ENCODE measurements at places on chromosomes 11 and 22.

- no peak for DNase-seq
These were observed 64.0 kb upstream of the PTPRJ start for GRCh38 chr11:47916361-47916841.

DNA sequence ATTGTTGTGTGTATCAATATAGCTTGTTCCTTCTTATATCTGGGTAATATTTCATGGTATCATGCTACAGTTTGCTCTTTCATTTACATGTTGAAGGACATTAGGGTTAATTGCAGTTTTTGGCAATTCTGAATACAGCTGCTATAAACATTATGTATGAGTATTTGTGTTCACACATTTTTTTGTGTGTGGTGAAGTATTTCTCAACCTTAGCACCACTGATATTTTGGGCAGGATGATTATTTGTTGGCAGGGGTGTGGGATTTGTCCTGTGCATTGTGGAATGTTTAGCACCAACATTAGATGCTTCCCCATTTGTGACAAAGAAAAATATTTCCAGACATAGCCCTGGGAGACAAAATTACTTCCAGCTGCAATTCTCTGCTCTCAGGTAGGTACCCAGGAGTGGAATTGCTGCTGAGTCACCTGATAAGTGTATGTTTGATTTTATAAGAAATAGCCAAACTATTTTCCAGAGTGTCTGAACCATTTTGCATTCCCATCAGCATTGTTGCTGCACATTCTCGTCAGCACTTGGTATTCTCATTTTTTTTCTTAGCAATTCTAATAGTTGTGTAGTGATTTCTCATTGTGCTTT lies 128.2 kb downstream of the SNX19 start:
- no peak for DNase-seq

DNA sequence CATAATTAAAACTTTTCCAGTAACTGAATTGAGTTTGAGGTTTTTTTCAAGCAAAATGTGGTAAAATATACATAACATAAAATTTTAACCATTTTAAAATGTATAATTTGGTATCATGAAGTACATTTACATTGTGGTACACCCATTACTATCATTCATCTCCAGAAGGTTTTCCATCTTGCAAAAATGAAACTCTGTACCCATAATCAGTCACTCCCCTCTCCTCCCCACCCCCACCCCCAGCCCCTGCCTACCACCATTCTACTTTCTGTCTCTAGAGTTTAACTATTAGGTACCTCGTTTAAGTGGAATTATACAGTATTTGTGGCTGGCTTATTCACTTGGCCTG lies 63.7 kb downstream of the MICAL2 start:
- DNase-seq = no peak

DNA sequence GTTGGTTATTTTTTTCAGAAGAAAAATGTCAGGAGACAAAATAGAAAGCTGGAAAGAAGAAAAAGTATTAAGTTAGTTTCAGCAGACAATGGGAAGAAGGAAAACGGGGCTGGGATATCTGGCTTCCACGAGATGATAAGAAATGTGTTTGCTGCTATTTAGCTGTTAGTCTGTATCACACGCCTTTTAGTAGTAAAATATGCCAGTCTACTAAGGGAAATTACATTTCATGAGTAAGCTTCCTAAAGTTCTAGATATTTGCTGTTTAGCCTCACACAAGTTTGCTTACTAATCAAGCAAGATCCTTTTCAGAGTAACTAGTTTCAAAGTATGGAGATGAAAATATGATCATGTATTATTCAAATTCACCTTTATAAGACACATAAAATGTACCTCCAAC lies 1.5 kb downstream of the OR51B4 start:
- DNase-seq = no peak

- DNase-seq = no peak
These were observed 13.1 kb upstream of the HIKESHI start for GRCh38 chr11:86288776-86289507.

DNA sequence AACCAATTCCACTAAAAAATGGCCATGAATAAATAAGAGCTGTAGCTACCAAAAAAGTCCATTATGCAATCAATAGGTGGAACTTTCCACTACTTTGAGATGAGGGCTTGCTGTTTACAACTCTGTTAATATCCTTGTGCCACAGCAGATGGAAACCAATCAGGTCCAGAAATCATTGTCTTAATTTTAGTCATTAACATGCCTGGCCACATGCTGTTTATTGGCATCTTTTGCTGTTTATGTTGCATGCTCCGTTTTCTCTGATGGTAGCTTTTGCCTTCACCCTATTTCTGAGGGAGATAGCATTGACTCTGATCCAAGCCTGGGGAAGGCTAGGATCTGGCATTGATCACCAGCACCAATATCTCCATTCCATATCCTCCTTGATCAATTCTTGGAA lies 192.9 kb upstream of the SEZ6L start:
- DNase-seq = no peak

GRCh38 chr11:103875855-103876510 lies 160.5 kb upstream of the DDI1 start:
- no peak for DNase-seq

GRCh38 chr11:35089666-35090065 lies 49.3 kb upstream of the CD44 start:
- no peak for DNase-seq

DNA sequence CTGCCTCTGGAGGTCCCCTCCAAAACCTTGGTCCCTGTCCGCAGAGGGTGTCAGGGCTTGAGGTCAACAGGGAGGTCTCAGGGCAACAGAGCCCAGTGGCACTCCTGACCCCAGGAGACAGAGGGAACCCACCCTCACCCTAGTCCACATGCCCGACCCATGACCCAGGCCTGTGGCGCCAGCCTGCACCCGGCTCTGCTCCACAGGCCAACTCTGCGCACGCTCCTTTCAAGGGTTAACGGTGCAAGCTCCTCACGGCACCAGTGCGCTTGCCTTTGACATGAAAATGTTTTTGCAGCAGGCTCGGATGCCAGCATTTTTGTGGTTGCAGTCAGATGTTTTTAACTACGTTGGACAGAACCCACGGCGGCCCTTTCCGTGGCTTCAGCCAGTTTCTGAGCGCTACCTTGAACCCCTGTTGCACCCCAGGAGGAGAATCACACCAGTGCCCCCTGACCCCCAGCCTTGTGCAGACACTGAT lies 68.6 kb downstream of the CDKN1C start:
- peak; percentile 69 for DNase-seq
